ENCODE measurements at places on chromosomes 12 and 14.

- DNase-seq = no peak
Measured at GRCh38 chr14:77868552-77869285, 68.8 kb downstream of the ADCK1 start.

DNA sequence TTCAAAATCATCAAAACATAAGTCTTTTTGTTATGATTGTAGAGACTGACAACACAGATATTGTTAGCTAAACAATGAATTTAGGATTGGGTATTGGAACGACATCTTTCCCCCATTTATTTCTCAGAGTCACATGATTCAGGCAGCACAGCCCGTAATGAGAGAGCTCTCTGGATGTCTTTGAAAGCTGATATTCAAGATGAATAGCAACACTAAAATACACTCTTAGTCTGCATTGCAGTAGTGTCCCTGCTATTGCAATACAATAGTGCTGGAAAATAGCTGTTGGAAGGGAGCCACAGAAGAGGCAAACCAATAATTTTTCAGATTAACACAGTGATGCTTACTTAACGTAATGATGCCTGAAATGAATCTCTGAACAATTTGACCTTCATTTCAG, 9.9 kb downstream of the GTSF1 start:
- DNase-seq = no peak

DNA sequence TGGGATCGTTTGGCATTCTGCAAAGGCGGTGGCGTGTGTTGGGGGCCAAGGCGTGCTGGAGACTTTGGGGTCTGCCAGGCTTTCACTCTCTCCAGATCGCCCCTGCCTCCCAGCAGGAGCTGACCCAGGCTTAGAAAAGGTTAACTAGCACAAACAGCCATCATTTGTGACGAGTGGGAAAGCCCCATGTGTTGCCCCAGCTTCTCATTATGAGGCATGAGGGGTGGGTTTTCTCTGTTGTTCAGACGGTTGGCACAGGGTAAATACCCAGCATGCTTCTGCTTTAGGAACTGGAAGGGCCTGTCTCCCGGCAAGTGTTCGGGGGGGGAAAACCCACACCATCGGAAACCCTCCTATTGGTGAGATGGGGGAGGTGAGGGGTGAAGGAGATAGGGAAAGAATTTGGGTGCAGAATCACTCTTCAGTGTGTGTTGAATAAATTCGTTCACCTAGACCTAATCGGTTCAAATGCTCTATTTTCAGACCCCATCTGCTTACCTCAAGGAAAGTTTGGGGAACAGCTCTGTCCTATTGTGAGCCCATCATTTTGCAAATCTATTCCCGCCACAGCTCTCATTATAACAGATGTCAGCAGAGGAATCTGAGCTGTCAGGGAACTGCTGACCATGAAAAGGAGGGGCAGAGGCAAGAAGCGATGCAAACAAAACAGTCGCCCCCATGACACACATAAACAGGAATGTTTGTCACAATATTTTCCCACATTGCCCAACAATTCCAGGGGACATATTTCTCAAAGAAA, 34.7 kb upstream of the C12orf42 start:
- DNase-seq = no peak

DNA sequence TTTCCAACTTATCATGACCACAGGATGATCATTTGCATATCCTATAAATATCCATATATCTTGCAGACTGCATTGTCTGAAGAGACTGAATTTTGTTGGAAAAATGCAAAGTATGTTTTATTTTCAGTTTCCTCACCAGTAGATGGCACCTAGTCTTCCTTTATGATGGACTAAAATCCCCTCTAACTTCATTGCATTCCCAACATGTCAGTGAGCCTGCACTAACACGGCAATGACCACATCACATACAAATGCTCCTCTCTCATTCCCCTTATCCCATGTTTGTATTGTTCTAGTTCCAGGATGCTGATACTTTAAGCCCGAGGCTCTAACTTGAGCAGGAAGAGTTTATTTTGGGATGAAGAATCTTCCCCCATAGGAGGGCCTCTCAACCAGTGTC, 24.7 kb upstream of the MYBPC1 start:
- no peak for DNase-seq

DNA sequence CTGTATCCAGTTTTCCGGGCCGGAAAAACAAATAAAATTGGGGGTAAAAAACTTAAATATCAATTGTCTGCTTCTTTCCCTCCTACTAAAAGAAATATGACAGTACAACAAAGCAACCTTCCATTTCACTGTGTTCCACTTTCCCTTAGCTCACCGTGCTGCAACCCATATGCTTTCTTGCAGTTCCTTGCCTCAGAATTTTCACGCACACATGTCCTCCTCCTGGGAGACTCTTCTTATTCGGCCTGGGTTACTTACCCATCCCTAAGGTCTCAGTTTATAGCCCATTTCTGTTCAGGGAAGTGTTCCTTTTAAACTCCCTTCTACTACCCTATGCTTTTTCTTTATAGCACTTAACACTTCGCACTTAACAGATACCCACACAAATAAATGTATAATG, 4.5 kb upstream of the MAGOHB start:
- DNase-seq = no peak

DNA sequence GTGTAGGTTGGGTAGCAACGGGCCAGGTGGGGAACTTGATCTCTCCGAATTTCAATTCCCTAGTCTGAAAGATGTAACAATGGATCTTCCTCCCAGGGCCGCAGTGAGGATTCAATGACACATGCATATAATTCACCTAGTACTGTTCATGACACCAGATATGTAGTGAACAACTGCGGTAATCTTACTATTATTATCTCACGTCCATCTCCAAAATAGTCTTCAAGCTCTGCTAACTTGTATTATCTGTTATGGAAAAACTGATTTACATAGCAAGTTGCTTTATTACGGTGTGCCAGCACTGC, 26.4 kb downstream of the MOK start:
- DNase-seq = no peak

GRCh38 chr12:10939163-10939562, at the start of gene TAS2R14:
TAS2R14 (minus strand) TSS chr12:10939263; CDS start chr12:10939207, 56 bp downstream.
- DNase-seq = no peak

GRCh38 chr12:69000540-69001243, 67.7 kb upstream of the CPM start:
- no peak for DNase-seq
